ENCODE measurements at places on chromosomes 1 and 21. TPM values are rescaled to one million over a fixed set of nuclear protein-coding genes. Genes with fewer than 3 reads are reported as not detected.

- DNase-seq = no peak
Observed at GRCh38 chr1:170707959-170708655, 44.2 kb downstream of the PRRX1 start.

Gene AKNAD1
- total RNA-seq = 2.3 TPM

Gene ILDR2
- total RNA-seq = not detected

- peak; percentile 48 for DNase-seq
Observed at GRCh38 chr1:55067022-55067778, 27.9 kb downstream of the PCSK9 start.

Data from breast epithelium (tissue), 4 donors.